ENCODE measurements at places on chromosomes 11 and 22.

- DNase-seq = no peak
These were observed 35.5 kb downstream of the PIWIL4 start for GRCh38 chr11:94602430-94603372.

DNA sequence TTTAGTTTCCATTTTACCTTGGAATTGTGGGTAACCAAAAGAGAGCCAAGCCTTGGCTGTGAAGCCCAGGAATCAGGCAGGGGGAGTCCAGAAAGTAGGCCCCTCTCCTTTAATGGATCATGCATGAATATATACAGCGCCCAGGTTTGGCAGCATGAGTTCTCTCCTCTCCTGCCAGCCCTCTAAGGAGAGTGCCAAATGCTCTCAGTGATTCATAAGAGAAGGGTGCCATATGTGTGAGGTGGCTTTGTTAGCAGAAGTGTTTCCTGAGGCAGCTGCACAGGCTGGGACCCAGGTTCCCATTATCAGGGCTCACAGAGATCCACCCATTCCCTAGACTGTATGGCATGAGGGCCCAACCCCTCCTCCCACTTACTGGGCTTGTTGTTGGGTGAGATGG is 52.3 kb upstream of the SCUBE2 start:
- DNase-seq = no peak

GRCh38 chr11:63855975-63856374 is 17.1 kb downstream of the MARK2 start:
- DNase-seq = no peak

- no peak for DNase-seq
These were observed 7.5 kb upstream of the SEZ6L start for GRCh38 chr22:26161746-26162145.

DNA sequence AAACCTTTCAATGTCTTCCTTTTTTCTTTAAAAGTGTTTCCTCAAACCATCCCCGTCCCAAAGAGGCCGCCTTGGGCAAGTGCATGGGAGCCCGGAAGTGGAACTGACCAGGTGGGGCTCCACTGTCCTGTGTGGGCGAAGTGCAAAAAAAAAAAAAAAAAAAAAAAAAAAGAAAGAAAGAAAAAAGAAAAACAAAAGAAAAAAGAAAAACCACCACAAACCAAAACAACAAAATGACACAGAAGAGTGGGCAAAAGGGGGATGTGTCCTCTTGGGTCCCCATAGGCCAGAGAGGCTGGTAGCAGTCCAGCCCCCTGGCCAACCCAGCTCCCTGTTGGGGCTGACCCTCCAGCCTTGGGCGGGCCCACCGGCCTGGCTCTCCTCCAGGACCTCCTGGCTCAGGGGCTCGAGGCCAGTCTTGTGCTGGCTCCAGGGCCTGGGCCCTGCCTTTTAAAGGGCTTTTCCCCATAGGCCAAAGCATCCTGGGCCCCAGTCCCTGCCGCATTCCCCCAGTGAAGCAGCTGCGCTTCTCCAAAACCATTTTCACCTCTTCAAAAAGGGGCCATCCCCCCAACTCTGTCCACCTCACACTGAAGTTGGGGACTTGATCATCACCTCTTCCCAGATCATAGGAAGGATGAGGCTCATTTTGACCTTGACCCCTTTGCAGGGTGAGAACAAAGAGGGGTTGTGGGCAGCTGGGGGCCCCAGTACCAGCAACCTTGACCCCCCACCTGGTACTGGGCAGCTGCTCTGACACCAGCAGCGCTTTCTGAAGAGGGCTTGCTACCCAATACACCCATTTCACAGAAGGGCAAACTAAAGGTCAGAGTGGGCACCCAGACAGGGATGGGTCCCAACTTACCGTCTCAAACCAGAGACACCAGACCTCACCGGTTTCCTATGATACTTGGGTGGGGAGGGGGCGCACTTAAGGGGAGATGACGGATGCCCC is 9.4 kb downstream of the CBX6 start:
- DNase-seq = no peak

DNA sequence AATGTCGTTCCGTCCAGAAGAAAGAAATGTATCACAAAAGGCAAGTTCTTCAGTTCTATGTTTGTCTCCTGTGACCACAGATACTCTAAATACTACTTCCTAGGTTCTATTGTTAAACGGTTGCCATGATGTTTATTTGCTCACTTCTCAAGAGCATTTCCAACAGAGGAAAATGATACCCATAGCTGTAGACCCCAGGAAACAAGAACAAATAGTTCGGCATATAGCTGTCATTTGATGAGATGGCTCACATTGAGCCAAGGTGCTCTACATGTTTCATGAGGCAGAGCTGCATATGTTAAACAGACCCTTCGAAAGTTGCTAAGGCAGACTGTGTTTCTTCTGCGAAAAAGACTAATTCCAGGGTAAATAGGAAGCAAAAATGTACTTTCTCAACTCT is 15.4 kb upstream of the ANGPTL5 start:
- DNase-seq = no peak
